ENCODE measurements at places on chromosomes 2 and 18.

DNA sequence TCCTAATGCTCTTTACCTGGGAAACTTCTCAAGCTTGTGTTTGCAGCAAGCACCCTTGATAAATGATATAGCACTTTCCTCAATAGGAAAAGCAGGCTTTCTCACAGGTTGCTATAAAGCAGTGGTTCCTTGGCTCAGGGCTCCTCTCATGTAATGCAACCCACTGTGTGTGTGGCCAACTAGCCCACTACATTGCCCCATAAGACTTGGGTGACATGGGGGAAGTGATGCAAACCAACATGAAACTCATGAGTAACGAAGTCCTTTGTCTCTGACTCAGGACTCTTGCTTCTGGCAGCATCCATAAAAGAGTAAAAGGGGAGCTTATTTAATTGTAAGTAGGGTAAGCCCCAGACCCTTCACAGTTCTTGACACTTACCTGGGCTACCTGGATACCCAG, 106.9 kb downstream of the COL4A4 start:
- no peak overlapping the region for H3K27ac ChIP-seq
- H3K4me3 ChIP-seq = no peak overlapping the region
- no peaks in the 10 kb centered on the region for H3K27me3 ChIP-seq
- H3K36me3 ChIP-seq = no peaks in the 10 kb centered on the region
- no peak for DNase-seq

GRCh38 chr18:8116341-8117005, 492.8 kb upstream of the RAB12 start:
- H3K27me3 ChIP-seq = no peaks in the 10 kb centered on the region
- H3K36me3 ChIP-seq = no peaks in the 10 kb centered on the region
- no peaks in the 10 kb centered on the region for H3K4me1 ChIP-seq
- H3K27ac ChIP-seq = no peak overlapping the region
- H3K4me3 ChIP-seq = no peak overlapping the region

DNA sequence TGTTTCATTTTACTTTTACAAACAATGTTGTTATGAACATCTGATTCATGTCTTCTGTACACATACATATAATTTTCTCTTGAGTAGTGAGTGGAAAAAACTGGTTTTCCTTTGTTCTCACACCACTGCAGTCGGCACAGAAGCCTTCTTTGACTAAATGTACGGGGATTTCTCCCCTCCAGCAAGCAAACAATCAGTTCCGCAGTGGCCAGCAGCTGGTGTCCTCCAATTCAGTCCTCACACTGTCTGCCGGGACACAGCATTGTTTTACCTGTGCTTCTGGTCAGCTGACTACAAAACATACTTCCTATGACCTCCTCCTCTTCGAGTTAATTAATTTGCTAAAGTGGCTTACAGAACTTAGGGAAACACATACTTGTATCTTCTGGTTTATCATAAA, 202.8 kb downstream of the WDR7 start:
- no peak overlapping the region for H3K27ac ChIP-seq
- no peaks in the 10 kb centered on the region for H3K27me3 ChIP-seq
- no peak overlapping the region for H3K4me3 ChIP-seq
- H3K4me1 ChIP-seq = no peaks in the 10 kb centered on the region

DNA sequence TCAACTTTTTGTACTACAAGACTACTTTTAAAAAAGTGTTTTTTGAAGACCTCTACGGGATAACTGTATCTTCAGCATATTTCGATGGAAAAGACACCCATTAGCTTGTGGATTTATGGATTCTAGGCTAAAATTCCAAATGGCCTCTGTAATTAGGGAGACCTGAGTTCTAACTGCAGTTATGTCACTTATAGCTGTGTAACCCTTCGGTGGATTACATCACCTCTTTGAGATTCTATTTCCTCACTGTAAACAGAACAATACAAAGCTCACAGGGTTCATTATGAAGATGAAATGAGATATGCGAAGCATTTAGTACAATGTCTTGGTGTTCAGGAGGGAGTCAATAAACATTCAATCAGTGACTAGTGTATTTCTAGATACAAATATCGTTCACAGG, 24.2 kb downstream of the LMAN2L start:
- no peak overlapping the region for H3K27ac ChIP-seq
- no peak overlapping the region for H3K4me3 ChIP-seq
- H3K36me3 ChIP-seq = peaks cover 14% of the 10 kb centered on the region
- no peak for DNase-seq

DNA sequence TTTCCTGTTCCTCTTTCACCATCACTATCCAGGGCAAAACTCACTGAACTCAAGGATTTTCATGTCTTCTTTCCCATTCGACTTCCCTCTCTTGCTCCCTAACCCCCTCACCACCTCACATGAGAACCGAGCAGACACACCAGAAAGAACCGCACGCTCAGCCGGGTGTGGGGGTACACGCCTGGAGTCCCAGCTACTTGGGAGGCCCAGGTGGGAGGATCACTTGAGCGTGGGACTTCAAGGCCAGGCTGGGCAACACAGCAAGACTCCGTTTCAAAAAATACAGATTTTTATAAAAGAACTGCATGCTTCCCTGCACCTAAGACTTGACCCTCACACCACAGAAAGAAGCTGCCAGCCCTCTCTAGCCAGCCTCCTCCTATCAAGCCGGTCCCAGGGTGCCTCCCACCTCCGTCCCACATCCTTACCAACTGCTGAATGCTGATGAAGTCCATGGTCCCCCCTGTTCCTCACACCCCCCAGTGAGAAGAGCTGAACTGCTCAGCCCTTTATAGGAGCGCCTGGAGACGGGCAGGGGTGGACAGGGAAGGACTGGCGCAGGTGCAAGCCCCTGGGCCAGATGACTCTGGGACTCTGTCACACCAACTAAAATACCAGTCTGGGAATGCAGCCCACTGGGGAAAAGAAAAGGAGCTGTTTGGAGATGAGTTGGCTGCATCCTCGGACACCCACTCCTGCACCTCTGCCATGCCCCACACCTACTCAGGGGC, at the start of gene ANKRD23:
TSS of gene ANKRD23 (minus strand) at position 484 of the 731 bp plus-strand sequence. CDS start at position 455, 29 bp downstream.
- no peak within 1 kb of the TSS for H3K4me3 ChIP-seq
- DNase-seq = no peak
- peaks cover 3% of the 10 kb centered on the region for H3K36me3 ChIP-seq
- H3K4me1 ChIP-seq = peaks cover 3% of the 10 kb centered on the region
- H3K27me3 ChIP-seq = no peaks in the 10 kb centered on the region
- H3K27ac ChIP-seq = no peak within 1 kb of the TSS

DNA sequence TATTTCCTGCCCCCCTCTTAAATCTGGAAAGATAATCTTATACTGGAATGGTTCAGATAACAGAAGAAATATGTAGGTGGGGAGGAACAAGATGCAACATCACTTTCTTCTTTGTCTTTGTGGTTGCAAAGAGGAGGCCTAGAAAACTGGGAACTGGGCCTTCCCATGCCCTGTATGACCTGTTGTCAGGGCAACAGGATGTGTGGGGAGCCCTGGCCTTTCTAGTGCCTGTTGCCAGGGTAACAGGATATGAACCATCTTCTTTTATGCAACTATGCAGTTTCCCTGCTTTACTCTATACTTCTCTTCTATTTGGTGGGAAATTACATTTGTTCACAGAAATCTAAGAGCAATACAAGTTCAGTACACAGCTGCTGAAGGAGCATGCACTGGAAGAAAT, 79.8 kb upstream of the PDE1A start:
- no peak overlapping the region for H3K4me3 ChIP-seq
- no peaks in the 10 kb centered on the region for H3K36me3 ChIP-seq
- no peaks in the 10 kb centered on the region for H3K4me1 ChIP-seq
- no peak overlapping the region for H3K27ac ChIP-seq
- no peak for DNase-seq
- H3K27me3 ChIP-seq = no peaks in the 10 kb centered on the region

- H3K4me3 ChIP-seq = no peak overlapping the region
- H3K27ac ChIP-seq = no peak overlapping the region
- no peaks in the 10 kb centered on the region for H3K36me3 ChIP-seq
- DNase-seq = no peak
- no peaks in the 10 kb centered on the region for H3K4me1 ChIP-seq
Observed at GRCh38 chr2:18454692-18455235, 105.7 kb downstream of the RDH14 start.

GRCh38 chr18:8455661-8456614, 153.3 kb upstream of the RAB12 start:
- no peak overlapping the region for H3K4me3 ChIP-seq
- H3K27me3 ChIP-seq = no peaks in the 10 kb centered on the region
- no peak for DNase-seq
- H3K4me1 ChIP-seq = no peaks in the 10 kb centered on the region

GRCh38 chr2:212532087-212532486, 6.5 kb downstream of the ERBB4 start:
- no peak for DNase-seq
- H3K27me3 ChIP-seq = peaks cover 16% of the 10 kb centered on the region
- peaks cover 2% of the 10 kb centered on the region for H3K4me1 ChIP-seq

GRCh38 chr2:65366595-65367125, 65.7 kb downstream of the SPRED2 start:
- no peak for DNase-seq
- no peaks in the 10 kb centered on the region for H3K36me3 ChIP-seq
- no peak overlapping the region for H3K4me3 ChIP-seq

- peaks cover 7% of the 10 kb centered on the region for H3K4me1 ChIP-seq
- H3K4me3 ChIP-seq = no peak overlapping the region
- no peaks in the 10 kb centered on the region for H3K27me3 ChIP-seq
- DNase-seq = no peak
- no peak overlapping the region for H3K27ac ChIP-seq
Observed at GRCh38 chr2:240463274-240463865, 27.9 kb downstream of the GPC1 start.

DNA sequence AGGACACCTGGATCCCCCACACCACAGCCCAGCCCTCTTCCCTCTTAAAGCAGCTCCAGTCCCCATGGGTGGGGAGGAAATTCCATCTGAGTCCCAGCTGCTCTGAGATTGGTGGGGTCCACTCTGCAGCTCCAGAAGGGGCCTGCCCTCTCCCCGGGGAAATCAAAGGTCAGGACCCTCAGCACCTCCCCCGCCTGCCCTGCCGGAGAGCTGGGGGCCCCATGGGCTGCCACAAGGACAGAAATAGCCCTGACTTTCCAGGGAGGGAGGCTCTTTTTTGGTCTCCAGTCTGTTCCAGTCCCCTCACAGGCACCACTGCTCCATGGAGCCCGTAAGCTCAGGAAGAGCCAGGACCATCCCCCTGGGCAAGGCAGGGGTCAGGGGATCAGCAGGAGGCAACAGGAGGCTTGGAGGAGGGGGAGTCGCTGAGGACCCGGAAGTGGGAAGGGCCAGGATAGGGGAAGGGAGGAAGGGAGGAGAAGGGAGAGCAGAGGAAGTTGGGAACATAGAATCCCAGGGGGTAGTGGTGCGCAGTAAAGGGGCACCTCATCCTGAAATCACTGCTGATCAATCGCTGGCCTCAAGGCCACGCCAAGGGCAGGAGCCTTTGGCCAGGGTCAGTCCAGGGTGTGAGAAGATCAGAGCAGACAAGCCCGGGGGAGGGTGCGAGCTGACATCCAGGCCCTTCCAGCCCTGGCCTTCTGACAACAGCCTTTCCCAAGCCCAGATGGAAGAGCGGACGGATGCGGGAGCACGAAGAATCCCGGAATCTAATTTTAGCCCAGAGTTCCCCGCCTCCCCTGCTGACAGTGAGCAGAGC, 7.6 kb downstream of the ADRA2B start:
- peaks cover 19% of the 10 kb centered on the region for H3K4me1 ChIP-seq
- no peaks in the 10 kb centered on the region for H3K36me3 ChIP-seq
- no peak overlapping the region for H3K4me3 ChIP-seq
- peak overlapping the region; percentile 15 for H3K27ac ChIP-seq
- no peaks in the 10 kb centered on the region for H3K27me3 ChIP-seq
- DNase-seq = no peak

GRCh38 chr18:56638232-56639103, at the start of gene TXNL1:
TXNL1 (minus strand) TSS chr18:56638592; CDS start chr18:56638440, 152 bp downstream.
- no peaks in the 10 kb centered on the region for H3K4me1 ChIP-seq
- H3K27me3 ChIP-seq = no peaks in the 10 kb centered on the region
- H3K27ac ChIP-seq = peak within 1 kb of the TSS; percentile 88

GRCh38 chr2:6236317-6236716, 544.1 kb downstream of the SOX11 start:
- DNase-seq = no peak
- no peak overlapping the region for H3K4me3 ChIP-seq
- H3K27me3 ChIP-seq = no peaks in the 10 kb centered on the region
- no peaks in the 10 kb centered on the region for H3K4me1 ChIP-seq

GRCh38 chr2:104769096-104769495, 84.8 kb upstream of the POU3F3 start:
- no peak for DNase-seq
- peaks cover 4% of the 10 kb centered on the region for H3K4me1 ChIP-seq
- no peaks in the 10 kb centered on the region for H3K27me3 ChIP-seq
- H3K27ac ChIP-seq = no peak overlapping the region
- H3K36me3 ChIP-seq = no peaks in the 10 kb centered on the region

- no peak overlapping the region for H3K27ac ChIP-seq
- no peak for DNase-seq
- peak overlapping the region; percentile 63 for H3K4me3 ChIP-seq
- H3K27me3 ChIP-seq = no peaks in the 10 kb centered on the region
- peaks cover 12% of the 10 kb centered on the region for H3K4me1 ChIP-seq
Observed at GRCh38 chr2:190882856-190883582, 2.4 kb downstream of the GLS start.

GRCh38 chr2:88632569-88632968, 5.3 kb upstream of the EIF2AK3 start:
- no peak overlapping the region for H3K4me3 ChIP-seq
- no peaks in the 10 kb centered on the region for H3K27me3 ChIP-seq
- no peak overlapping the region for H3K27ac ChIP-seq
- peaks cover 5% of the 10 kb centered on the region for H3K4me1 ChIP-seq
- DNase-seq = no peak

- H3K36me3 ChIP-seq = no peaks in the 10 kb centered on the region
- no peak overlapping the region for H3K27ac ChIP-seq
- no peak overlapping the region for H3K4me3 ChIP-seq
- H3K27me3 ChIP-seq = no peaks in the 10 kb centered on the region
- no peaks in the 10 kb centered on the region for H3K4me1 ChIP-seq
Observed at GRCh38 chr18:51762373-51762772, 564.9 kb upstream of the MEX3C start.

DNA sequence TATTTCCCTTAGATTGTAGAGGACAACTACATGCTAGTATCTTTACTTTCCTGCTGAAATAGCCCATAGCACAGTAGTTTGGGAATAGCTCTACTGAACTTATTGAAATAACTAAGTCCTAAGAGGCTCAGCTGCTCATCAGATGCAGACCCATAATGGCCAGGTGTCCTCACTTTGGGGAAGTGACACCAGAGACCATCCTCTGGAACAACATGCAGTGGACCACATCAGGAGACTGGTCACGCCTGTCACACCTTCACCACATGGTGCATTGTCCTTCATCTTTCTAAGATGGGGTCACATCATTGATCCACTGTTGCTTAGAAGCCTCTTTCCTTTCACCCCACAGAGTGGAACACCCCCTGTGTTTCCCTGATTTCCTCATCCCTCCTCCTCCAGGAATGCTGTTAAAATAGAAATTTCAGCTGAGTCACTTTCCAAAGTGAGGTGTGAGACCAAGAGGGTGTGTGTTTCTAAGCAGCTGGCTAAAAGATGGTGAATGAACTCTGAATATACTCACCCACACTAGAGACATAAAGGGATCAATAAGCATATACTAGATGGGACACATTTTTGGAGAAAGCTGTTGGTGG, 215.2 kb upstream of the LRRTM1 start:
- no peak for DNase-seq
- no peaks in the 10 kb centered on the region for H3K36me3 ChIP-seq

- H3K4me3 ChIP-seq = peak overlapping the region; percentile 36
- peaks cover 11% of the 10 kb centered on the region for H3K4me1 ChIP-seq
- H3K27ac ChIP-seq = no peak overlapping the region
- H3K27me3 ChIP-seq = peaks cover 98% of the 10 kb centered on the region
- peak; percentile 80 for DNase-seq
Observed at GRCh38 chr2:174335988-174336500, 1.3 kb downstream of the SP9 start.

GRCh38 chr18:70366670-70367069, 77.8 kb downstream of the SOCS6 start:
- H3K4me3 ChIP-seq = no peak overlapping the region
- no peaks in the 10 kb centered on the region for H3K36me3 ChIP-seq
